ENCODE measurements at places on chromosomes 3 and 15.

DNA sequence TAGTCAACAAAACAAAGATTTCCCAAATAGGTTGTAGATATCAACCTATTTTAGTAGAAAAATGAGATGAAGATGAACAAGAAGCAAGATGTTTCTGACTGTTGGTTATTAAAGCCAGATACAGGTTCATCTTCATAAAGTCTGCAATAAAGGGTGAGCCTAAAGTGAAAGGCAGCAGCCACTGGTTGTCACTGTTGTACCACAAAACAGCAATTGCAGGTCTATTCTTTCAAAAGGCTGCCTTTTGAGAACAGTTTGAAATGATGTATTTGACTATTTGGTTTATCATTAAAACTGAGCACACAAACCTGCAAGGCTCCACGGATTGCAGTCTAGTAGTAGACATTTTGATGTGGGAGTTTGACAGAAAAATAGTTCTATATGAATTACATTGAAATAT, 543.4 kb downstream of the GBE1 start:
- DNase-seq: no peak

DNA sequence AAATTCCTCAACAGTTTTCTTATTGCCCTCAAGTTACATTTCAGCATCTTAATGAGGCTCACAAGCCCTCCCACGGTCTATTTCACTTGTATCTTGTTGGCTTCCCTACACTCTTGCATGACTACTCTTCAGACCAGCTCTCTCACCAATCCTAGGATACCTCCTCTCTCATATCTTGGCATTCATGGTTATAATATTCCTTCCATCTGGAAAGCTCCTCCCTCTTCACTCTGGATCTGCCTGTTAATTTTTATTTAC, 8.5 kb upstream of the CCDC80 start:
- no peak for DNase-seq

- no peak for DNase-seq
Measured at GRCh38 chr3:115323380-115323779, 176.3 kb upstream of the ZBTB20 start.

- peak; percentile 42 for DNase-seq
Measured at GRCh38 chr15:62254137-62254934, 89.3 kb upstream of the C2CD4B start.

- no peak for DNase-seq
Measured at GRCh38 chr3:52070724-52071621, 14.6 kb upstream of the DUSP7 start.

DNA sequence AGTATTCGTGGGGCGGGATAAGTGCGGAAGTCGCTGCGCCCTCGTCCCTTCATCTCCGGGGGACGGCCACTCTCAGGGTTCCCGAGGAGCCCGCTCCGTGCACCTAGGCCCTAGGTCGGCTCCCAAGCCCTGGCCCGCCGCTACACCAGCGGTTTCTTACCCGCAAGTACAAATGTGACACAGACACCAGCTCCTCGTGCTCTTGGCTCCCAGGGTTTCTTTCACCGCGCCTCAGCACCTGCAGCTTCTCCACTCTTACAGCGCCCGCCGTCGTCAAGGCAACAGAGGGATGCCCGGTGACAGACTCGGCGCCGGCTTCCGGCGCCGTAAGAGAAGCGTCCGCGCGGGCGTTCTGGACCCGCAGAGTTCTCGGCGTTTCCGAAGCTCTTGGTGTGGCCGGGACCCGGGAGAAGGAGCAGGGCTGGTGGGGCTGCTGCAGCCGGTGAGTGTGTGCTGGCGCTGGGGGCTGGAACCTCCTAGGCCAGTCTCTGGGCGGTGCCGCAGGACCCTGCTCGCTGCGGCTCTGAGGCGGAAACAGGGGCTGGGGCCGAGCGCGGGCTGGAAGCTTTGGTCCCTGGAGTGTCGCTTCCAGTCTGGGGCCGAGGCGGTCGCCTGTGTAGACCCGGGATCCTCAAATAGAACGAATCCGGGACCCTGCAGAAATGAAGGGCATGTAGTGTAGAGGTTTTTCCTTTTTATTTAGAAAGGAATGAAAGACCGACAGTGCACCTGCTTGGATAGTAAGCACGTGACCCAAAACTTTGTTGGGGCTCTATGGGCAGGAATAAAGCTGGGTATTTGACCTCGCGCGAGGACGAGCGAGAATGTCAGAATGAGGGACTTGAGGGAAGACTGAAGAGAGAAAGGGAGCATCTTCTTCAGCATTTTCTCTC, 155.4 kb upstream of the GOLGA6L4 start:
- DNase-seq: peak; percentile 41

DNA sequence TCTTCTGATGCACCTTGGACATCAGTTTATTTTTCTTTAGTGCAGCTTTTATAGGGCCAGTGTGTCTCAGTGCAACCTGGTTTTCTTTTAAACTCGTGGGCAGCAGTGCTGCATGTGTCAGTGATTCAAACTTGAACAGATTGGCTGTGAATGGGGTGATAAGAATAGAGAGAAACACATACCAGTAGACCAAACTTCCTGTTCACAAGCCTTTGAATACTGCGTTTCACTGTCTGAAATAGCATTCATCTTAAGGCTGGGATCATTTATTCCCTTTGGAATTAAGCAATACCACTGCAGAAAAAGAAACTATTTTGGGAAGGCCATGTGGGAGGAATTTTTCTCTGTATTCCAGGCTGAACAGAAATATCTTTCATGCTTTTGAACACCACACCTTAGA, 51.7 kb downstream of the PHLDB2 start:
- DNase-seq: no peak

DNA sequence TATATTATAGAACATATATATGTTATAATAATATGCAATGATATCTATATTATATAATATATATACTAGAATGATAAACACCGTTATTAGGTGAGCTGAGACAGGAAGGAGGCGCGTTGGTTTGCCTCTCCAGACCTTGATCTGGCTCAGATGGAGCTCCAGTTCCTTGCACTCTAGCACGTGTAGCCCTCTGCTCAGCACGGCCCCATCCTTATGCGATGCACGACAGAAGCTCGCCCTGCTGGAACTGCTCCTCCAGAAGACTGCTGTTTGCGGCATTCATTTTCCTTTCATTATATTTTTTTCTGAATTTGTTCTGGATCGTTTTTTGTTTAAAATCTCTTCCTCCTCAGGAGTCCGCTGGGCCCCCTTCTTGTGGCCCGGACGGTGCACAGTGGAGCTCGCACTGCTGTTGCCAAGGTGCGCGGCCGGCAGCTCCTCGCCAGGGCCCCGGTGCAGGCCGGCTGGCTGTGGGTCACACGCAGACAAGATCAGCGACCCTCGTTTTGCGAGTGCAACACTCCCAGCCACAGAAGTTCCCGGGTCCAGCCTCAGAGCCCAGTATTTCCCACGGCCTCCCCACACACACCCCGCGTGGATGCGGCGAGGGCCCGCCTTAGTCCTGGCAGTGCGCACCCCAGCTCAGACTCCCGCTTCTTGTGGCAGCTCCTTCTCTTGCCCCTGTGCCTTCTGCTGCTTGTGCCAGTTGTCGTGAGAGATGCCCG, 112.2 kb downstream of the CHL1 start:
- no peak for DNase-seq

DNA sequence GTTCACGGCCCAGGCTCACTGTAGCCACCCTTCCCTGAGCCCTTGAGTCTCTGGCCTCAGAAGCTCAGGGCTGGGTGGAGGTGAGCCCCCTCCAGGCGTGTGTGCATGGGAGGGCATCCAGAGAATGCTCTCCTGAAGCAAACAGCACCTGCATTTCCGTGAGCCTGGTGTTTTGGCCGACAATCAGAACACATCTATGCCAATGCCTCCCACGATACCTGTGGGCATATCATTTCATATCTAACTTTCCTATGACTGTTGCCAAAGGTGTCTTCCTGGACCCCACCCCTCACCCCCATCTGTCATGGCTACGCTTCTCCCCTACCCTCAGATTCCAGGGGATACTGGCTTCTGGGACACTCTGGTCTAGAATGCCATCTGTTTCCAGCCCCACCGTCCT, 53.3 kb upstream of the RAB6B start:
- no peak for DNase-seq

DNA sequence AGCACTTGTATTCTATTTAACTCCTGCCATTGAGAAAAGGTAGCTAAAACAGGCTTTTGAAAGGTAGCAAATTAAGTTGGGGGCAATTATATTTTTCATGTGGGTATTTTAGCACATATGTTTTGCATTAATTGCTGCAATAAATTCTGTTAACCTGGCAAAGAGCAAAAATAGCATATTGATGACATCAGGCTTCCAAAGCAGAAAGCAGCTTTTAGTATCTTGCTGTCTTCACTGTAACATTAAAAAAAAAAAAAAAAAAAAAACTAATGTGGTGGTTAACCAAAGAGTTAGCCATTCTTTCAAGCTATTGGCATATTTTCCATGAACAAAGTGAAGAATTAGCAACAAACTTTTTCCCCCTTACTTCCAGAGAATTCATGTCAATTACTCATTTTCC, 9.1 kb downstream of the EPHA3 start:
- DNase-seq: no peak

DNA sequence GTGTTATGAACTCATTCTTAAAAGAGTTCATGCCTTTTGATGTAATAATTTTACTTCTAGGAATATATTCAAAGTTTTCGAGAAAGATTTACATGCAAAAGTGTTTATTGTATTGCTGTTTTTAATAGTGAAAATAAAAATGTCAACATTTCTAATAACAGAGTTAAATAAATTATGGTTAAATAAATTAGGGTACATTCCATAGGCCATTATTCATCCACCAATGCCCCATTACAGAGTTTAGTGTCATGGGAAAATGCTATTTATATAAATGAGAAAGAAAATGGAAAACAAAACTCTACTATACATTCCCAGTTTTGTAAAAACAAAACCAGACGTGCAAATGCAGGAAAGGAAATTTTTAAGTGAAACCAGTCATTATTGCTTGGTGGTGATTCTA, 538.1 kb upstream of the TBL1XR1 start:
- no peak for DNase-seq

DNA sequence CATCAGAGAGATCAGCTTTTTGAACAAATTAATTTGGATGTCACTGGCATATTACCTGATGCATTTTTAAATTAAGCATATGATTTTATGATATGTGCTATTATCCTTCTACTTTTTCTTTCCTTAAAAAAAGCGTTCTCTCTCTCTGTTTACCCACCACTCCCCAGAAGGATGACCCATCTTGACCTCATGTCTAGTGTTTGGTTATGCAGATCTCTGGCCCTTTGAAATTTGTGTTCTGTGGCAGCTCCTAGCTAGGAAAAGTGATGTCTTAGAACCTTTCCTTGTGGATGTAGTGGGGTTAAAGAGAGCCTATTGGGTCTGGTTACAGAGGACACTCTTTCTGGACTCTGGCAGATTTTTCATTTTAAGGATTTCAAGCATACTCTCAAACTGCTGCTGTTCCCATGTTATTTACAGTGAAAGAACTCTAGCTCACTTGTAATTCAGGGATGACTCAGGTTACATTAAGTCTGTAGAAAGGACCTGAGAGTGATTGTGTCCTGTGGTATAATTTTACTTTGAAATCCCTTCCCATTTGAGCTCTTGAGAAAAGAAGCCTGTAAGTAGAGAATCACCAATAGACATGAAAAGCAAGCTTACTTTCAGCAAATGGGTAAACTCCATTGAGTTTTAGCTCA, 23.8 kb downstream of the ARHGEF26 start:
- no peak for DNase-seq

GRCh38 chr3:167198949-167199600, 181.0 kb downstream of the ZBBX start:
- no peak for DNase-seq

DNA sequence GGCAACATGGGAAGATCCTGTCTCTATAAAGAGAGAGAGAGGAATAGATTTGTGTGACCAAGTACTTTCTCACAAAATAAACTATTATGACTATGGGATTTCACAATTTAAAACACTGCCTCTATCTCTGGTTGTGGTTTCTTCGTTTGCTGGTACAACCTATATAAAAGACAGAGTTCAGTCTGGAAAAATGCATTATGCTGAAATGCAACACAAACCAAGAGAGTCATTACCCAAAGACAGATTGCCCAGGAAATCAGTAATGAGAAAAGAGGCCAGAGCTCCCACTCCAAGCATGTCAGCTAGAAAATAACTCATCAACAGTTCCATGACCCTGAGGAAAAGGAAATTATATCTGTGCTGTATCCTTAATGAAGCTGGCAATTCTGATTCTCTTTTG, 23.2 kb downstream of the GPR176 start:
- DNase-seq: no peak

- DNase-seq: no peak
Measured at GRCh38 chr3:176920766-176921160, 276.5 kb downstream of the TBL1XR1 start.

DNA sequence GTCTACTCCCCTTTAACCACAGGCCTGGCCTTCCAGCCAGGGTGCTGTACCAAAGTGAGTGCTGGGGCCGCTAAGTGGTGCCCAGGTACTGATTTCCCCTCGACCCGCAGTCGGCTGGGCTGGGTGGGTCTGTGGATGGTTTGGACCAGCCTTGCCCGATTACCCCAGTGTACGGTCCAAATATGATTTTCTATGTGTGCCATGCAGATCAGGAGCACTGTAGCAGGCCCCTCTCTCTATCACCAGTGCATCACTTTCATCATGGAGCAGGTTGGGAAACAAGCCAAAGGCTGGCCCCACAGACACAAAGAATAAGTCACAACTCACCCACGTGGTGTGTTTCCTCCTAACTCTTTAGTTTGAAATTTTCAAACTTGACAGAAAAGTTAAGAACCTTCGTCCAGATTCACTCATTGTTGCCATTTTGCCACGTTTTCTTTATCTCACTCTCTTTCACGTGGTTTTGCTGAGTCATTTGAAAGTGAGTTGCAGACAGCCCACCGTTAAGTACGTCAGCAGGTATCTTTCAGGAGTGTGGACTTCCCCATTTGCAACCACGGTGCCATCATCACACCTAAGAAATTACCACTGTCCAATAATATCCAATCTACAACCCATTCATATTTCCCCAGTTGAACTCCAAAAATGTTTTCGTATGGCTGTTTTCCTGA, 37.0 kb downstream of the ZNF710 start:
- peak; percentile 54 for DNase-seq

DNA sequence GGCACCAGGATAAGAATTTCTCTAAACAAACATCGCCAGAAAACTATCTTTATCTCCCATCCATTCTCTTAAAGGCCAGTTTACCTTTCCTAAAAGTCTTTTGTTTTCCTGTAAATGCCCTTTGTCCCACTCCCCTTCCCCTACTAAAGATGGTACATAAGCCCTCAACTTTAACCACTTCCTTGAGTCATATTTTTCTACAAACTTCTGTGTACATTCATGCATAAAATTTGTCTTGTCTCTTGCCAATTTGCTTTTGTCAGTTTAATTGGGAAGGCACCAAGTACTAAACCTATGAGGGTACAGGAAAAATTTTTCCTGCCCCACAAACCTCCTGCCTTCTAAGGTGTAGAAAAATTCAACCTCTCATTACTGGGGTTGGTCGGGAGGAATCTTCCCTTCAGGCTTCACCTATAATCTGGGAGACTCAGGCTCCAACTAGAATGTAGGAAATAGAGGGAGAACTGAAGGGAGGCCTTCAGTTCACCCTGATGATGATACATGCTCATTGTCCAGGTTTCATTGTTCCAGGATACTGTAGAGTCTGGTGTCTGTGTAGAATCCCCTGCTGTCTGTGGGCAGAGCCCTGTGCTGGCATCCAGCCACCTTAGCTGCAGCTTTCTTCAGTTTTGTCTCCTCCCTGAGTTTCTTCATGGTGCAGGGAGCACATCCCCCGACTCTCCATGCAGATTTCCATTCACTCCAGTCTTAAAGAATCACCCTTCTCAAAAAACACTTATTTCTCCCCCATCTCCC, 53.2 kb downstream of the CD200R1L start:
- no peak for DNase-seq

- DNase-seq: no peak
Measured at GRCh38 chr3:61040618-61041017, 210.6 kb downstream of the FHIT start.

GRCh38 chr15:28921919-28922706, 36.3 kb downstream of the APBA2 start:
- no peak for DNase-seq
